Stimulated activated naive CD4-positive, alpha-beta T cell treated with Interleukin-2 at 50 U/mL for 16 hours (primary cell): ENCODE measurements at places on chromosomes 11 and 22.

GRCh38 chr22:50363166-50363802, 20.2 kb downstream of the PPP6R2 start:
- no peak for DNase-seq

DNA sequence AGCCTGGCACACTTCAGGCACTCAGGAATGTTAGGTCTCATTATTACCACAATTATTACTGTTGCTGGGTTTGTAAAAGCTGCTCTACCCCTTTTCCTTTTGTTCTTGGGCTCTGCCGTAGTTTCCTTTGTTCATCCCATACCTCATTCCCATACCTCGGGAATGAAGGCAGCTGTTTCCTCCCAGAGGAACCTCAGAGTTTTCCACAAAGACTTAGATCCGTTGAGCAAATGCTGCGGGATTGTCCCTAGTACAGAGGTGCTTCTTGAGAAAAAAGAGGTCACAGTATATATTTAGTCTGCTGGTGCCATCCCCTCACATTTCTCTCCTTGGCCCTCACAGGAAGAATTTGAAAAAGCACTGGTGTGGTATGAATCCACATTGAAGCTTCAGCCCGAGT, 134.7 kb downstream of the TTC17 start:
- DNase-seq = no peak

GRCh38 chr11:47867823-47868222, 19.7 kb upstream of the NUP160 start:
- DNase-seq = no peak

DNA sequence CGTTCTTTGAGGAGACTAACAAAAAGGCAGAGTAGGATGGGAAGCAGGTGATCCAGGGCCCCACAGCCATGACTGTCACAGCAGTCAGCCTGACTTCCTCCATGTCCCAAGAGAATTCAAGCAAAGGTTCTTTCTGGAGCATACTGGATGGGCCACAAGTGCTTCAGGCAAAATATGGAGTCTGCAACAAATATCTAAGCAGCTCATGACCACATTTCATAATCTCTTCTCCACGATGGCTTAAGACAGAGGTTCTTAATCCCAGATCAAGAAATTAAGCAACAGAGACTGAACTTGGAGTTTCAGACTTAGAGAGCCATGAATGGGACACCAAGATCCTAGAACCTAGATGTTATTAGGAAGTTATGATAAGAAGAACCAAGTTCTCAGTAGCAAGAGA, 31.6 kb downstream of the GUCY1A2 start:
- no peak for DNase-seq

DNA sequence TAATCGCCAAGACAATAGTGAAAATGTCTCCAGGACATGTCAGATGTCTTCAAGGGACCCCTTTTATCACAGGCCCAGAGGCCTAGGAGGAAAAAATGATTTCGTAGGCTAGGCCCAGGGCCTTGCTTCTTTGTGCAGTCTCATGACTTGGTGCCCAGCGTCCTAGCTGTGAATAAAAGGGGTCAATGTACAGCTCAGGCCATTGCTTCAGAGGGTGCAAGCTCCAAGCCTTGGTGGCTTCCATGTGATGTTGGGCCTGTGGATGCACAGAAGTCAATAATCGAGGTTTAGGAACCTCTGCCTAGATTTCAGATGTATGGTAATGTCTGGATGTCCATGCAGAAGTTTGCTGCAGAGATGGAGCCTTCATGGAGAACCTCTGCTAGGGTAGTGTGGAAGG, 20.7 kb upstream of the MTMR2 start:
- DNase-seq = no peak
